ENCODE measurements at places on chromosomes 11 and 22.

- no peak for DNase-seq
Observed at GRCh38 chr22:37765498-37765897, 42.2 kb upstream of the GCAT start.

DNA sequence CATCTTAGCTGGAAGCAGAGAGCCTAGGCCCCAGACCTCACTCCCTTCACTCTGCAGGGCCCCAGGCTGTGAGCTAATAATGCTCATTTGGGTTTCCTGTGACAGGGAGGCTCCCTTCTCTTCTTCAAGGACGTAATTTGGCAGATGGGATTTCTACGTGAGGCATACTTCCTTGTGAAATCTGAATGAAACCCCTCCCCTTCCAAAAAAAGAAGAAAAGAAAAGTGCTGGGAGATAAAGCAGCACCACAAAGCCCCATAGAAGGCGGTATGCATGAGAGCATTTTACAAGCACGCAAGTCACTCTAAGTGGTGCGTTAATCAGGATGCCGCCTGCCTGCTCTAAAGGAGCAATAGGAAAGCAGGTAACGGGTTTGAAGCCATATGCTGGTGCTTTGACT is 5.7 kb downstream of the P2RX3 start:
- DNase-seq: no peak

DNA sequence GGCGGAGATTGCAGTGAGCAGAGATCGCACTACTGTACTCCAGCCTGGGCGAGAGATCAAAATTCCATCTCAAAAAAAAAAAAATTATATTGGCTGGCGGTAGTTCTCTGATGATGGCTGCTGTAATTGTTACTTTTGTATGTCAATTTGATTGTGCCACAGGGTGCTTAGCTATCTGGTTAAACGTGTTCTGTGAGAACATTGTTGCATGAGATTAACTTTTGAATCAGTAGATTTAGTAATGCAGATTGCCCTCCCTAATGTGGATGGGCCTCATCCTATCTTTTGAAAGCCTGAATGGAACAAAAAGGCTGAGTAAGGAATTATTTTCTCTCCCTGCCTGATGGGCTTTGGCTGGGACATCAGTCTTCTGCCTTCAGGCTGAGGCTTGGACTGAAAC is 654.2 kb downstream of the OPCML start:
- no peak for DNase-seq

DNA sequence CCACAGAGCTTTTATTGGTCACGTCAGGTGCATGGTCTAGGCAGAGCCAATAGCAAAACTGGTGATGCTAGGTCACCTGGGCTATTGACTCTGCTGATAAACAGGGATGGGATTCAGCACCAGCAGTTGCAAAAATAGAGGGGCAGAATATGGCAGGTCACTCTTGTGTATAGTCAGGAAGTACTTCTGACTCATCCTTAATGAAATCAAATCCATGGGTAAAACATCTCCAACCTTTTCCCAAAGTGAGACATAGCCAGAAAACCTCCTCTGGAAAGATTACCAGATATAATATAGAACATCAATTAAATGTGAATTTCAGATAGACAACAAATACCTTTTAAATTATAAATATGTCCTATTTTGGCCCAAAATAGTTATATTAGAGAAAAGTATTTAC is 383.2 kb downstream of the METTL15 start:
- no peak for DNase-seq

GRCh38 chr11:39374963-39375698 is 2084.3 kb downstream of the LRRC4C start:
- DNase-seq: no peak

DNA sequence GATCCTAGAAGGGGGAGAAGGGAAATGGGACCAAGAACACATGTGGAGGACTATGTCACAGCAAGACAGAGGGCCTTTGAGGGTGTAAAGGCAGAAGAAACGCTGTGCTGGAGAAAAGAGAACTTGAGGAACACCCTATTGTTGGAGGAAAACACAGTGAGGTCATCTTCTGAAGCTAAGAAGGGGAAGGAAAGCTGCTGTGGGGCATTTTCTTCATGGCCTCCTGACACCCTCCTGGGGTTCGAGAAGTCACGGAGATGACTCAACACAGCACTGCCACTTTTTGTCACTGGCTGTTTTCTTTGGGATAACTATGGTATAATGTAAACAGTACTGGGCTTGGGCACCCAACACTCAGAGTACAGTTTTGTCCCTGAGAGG is 492.6 kb upstream of the CADM1 start:
- DNase-seq: no peak

GRCh38 chr11:117535850-117536411 is 208.3 kb downstream of the CEP164 start:
- no peak for DNase-seq

DNA sequence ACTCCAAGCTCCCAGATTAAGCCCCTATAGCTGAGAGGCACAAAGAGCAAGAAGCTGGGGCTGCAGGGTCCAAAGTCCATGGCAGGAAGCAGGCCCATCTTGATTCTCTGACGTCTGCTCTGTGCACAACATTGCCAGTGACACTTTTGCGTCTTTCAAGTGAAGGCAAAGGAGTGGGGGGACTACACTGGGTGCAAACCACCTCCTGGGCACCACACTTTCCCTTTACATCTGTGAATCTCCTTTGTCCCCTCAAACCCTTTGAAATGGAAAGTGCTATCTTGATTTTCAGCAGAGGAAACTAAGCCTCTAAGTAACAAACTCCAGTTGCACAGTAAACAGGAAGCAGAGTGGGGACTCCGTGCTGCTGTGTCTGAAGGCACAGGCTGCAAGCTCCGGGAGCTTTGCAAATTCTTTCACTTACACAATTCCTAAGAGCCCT is 428.0 kb downstream of the LARGE1 start:
- no peak for DNase-seq

DNA sequence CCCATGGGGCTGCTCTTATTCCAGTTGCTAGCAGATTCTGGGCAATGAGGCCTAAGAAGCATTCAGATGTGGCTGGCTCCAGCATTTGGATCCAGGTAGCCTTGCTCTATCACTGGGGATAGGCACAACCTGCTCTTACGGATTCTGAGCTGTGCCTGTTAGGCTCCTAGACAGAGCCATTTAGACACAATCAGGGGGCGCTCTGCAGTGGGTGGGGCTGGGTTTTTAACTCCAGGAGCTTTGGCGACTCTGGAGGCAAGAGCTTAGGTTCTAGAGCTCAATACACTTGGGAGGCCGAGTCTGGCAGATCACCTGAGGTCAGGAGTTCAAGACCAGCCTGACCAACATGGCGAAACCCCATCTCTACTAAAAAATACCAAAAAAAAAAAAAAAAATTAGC is 32.0 kb downstream of the KCNC1 start:
- DNase-seq: no peak

DNA sequence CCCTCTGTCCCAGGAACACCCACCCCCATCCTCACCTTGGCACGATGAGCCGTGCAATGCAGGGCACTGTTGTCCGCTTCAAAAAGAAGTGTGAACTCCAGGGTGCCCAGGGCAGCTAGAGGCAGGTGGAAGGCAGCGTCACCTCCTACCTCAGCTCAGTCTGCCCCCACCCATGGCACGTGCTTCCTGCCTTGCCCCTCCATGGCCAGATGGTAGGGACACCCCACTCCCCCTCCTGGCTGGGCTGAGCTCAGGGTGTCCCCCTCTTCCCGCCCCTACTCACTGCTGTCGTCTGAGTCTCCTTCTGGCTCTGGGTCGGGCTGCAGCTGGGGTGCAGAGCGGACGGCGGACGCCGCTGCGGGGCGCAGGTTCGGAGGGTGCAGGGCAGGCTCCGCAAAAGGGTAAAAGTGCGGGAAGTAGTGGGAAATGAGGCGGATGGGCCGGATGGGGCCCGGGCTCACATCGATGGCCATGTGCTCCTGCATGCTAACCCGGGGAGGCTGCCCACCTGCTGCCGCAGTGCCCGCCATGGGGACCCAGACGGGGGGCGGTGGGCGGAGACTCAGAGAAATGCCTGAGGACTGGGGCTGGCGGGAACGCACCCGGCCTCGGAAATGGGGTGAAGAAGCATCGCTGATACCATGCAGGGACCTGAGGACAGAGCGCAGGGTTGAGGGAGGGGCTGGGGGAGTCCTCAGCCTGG is 9.1 kb downstream of the NDUFV1 start:
- DNase-seq: no peak

DNA sequence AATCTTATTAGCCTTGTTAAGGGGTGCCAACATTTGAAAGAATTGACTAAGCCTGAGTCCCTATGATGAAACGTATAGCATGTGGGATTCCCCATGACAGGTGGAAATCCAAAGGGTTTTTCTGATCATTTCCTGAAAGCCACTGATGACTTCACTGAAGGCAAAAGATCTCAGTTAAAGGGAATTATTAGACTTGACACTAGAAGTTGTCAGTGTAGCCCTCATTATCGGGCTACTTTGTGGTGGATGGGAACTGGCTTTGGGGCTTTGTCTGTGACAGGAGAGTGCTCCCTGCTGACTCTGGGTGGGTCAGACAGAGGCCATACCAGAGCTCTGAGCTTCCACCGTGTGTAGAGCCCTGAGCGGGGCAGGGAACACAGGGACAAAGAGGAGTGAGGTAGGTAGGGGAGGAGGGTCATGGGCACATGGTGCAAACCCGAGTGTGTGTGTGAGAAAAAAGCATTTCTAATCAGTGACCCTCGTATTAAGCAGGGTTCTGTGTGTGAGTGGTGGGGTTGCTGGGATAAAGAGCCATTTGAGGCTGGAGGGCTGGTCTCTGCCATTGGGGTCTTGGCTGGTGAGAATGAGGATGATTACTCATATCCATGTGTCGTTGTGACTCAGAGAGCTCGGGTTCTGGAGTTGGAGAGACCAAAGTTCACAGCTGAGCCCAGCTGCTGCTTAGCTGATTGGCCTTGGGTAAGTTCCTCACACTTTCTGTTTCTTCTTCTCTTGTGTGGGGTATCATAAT is 101.1 kb downstream of the GRIK4 start:
- no peak for DNase-seq

- no peak for DNase-seq
Observed at GRCh38 chr11:32312206-32312817, 123.0 kb downstream of the WT1 start.

DNA sequence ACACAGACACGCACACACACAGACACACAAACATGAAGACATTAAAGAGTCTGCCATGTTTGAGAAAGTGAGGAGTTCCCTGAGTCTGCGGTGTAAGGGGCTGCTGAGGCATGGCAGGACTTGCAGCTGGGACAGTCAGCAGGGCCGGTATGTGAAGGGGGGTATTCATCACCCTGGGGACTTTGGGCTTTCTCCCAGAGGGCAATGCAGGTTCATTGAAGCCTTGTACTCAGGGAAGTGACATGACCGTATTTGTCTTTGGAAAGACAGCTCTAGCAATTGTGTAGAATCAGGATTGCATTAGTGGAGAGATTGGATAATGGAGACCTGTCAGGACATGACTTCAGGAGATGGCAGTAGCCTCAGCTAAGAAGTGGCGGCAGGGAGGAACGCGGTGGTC is 9.4 kb upstream of the ADAMTS8 start:
- no peak for DNase-seq

GRCh38 chr11:41246399-41246745 is 213.1 kb downstream of the LRRC4C start:
- DNase-seq: no peak

GRCh38 chr22:50169774-50170341 is 673 bp upstream of the PANX2 start:
- DNase-seq: peak; percentile 29

DNA sequence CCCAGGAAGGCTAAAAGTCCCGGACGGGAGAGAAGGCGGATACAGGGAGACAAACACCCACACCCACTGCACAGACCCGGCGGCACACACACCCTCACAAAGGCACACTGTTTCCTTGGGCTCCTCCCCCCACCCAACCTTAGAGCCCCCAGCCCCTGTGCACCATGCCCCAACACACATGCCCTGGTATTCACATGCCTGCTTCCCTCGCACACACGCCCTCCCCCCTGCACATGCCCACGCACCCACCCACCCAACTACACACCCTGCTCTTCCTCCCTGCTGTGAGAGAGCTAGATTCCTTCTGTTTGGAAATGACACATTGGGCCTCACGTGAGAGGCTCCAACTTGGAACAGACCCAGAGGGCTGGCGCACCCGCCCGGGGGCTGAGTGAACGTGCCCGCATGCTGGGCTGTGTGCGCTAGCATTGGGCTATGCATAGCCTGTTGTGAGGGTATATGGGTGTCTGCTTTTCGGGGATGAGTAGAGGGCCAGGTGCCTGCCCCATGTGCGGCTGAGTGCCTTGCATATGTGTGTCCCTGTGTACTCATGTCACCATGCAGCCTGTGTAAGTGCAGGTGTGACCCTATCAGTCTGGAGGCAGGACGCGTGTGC is 518 bp upstream of the CHRM1 start:
- no peak for DNase-seq

DNA sequence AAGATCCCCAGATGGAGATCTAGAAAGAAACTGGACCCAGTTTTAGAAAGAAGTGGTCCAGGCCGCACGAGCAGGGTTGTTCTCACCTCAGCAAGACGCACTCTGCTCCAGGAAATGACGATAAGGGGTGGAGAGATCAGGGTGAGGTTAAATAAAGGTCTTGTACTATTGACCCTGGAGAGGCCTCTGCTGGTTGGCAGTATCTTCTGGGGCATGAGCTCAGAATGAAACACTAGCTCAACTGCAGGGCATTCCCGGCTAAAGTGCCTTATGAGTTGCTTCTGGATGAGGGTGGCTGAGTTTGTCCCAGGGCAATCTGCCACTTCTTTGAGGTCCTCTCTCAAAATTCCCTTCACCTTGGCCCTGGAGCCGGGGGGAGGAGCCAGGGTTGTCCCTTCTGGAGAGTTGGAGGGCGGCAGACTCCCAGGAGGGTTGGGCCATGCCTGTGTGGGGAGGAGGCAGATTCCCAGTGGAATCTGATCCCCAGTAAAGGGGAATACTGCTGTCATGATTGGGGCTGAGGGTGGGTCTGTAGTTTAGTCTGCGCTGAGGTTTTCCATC is 10.9 kb downstream of the USP2 start:
- no peak for DNase-seq

- no peak for DNase-seq
Observed at GRCh38 chr11:77471558-77472193, 2.2 kb downstream of the PAK1 start.

- DNase-seq: no peak
Observed at GRCh38 chr11:23543651-23544222, 683.5 kb upstream of the CCDC179 start.

- DNase-seq: no peak
Observed at GRCh38 chr11:8706673-8707432, 24.3 kb downstream of the RPL27A start.

DNA sequence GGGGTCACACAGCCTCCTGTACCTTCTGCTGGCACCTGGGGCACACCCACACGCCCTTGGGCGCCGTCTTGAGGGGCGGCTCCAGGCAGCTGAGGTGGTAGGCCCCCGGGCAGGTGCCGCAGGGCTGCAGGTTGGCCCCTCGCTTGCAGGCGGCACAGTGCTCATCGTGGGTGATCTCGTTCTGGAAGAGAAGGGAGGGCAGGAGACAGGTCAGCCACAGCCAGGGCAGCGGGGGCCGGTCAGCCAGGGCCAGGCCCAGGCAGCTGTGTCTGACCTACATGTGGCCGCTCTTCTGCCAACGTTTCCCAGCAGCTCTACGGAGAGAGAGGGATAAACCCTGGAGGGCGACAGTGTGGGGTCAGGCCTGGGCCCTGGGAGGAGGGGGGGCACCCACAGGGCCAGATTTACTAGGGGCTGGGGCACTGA is 121.9 kb downstream of the PHF21B start:
- DNase-seq: no peak

Data from stimulated activated CD4-positive, alpha-beta T cell treated with anti-CD3 and anti-CD28 coated beads, Interleukin-12 subunit alpha, Interleukin-12 subunit beta, amount 100 ng/mL, for 24 hours (primary cell).